SK-N-DZ (cell line): ENCODE measurements at places on chromosomes 13 and 19.

GRCh38 chr13:37490176-37490779 is 108.3 kb downstream of the POSTN start:
- DNase-seq, result peak; percentile 0

DNA sequence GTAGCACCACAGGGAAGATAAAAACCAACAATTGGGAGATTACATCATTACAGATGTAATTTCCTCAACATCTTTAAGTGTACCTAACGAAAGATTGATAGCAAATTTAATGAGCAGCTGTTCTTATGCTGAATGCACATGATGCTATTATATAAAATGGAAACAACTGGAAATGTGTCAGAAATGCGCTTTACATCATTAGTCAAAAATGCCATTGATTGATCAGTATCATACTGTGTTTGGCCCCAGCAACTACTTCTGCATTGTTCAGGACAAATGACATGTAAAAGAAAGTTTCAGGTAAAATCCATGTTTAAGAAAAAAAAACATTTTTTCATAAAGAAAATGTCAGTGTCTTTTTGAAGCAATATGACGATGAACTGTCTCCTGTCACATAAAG is 625.5 kb upstream of the MIR17HG start:
- DNase-seq, result peak; percentile 10

DNA sequence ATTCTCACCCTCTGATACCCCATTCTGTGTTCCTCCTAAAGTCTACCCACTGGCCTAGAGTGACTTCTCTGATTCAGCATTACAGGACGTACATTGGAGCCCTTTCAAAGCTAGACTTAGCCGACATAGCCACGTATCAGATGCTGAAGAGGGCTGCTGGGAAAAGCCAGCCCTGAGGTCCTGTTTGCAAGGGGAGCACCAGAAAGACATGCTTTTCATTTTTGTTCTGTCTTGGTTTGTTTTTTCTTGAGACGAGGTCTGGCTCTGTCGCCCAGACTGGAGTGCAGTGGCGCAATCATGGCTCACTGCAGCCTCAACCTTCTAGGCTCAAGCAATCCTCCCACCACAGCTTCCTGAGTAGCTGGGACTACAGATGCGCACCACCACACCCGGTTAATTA is 6.3 kb upstream of the ZSWIM4 start:
- DNase-seq, result no peak

DNA sequence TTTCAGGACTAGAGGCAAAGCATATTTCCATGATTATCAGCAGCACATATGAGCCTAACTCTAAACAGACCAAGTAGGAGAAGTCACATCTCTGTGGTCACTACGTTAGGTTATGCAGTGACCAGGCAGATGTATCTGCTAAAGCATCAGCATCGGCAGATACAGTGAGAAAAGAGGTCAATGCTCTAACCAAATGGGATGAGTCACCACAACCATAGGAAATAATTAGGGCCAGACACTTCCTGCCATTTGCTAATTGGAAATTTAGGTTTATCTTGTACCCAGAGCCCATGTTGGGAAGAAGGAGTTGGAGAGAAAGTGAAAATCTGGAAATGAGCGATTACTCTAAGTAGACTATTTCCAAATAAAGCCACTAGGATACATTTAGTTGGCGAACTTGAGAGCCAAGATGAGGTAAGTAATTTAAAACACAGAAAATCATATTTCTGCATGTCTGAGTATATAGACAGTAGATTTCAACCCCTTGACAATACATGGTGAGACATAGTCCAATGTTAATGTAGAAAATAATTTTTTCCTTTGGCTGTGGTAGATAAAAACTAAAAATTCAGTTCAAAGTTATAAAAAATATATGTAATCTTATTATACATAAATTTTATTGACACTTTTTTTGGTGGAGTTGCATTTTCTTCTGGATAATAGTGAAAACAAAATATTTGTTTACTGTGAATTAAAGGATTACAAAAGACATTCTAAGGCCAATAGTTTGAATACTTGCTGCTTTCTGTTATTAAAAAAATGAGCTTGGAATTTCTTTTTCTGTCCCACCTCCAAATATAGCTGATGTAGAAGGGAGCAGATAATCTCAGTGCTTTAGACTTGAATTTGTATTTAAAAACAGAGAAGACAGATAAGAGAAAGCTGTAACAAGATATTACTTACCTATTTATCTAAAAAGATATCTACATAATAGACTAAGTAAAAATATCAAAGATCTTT is 104.4 kb upstream of the CSNK1A1L start:
- DNase-seq, result no peak

DNA sequence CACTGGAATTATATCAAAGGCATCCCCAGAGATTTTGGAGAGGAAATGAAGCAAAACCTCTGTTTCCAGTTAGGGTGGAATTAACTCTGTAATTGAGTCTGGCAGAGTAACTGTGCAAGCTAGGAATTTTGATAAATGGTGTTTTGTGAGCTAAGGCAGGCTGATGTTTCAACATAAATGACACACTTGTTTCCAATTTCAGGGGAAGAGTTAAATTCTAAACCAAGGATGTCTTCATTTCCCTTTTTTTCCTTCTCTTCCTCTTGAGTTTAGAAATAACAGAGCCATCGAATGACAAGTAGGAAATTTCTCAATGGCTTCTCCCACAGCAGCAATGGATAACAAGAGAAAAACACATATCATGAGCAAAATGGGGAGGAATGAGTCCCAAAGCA is 131.2 kb downstream of the IRS2 start:
- DNase-seq, result peak; percentile 39

- peak; percentile 39 for DNase-seq
Observed at GRCh38 chr13:23462815-23463559, 29.5 kb upstream of the SACS start.

GRCh38 chr13:23679220-23679619 is 109.0 kb downstream of the TNFRSF19 start:
- DNase-seq, result no peak

DNA sequence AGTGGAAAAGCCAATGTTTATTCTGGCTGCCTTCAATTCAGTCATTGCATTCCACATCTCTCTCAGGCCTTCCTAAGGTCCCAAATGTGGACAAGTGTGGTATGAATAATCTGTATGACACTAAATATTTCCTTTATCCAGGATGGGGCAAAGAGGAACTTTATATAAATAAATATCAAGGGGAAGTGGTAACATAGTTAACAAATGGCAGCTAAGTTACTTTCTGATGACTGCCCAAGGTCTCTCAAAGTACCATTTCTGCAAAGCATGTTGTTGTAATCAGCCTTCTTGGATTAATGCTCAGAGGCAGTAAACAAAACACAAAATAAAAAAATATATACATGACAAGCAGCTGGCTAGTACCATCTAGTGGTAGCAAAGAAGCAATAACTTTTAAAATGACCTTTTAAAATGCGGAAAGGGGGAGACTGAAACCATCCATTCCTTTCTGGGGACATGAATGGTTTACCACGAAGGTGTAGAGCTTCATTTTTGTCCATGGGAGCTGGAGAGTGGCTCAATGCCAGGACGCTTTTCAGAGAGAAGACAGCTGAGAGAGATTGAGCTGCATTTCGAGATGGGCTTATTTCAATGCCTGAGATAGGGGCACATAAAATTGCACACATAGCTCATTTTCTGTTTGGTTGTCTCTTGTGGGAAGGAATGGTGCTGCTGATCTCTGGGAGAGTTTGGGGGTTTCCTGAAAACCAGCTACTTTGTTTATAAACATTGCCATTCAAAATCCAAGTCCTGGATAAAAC is 259.2 kb downstream of the RFC3 start:
- DNase-seq, result peak; percentile 18

- peak; percentile 87 for DNase-seq
Observed at GRCh38 chr19:3557461-3558248, at the start of gene MFSD12. Gene MFSD12 (minus strand): TSS chr19:3557586. CDS start chr19:3557403, 183 bp downstream.

DNA sequence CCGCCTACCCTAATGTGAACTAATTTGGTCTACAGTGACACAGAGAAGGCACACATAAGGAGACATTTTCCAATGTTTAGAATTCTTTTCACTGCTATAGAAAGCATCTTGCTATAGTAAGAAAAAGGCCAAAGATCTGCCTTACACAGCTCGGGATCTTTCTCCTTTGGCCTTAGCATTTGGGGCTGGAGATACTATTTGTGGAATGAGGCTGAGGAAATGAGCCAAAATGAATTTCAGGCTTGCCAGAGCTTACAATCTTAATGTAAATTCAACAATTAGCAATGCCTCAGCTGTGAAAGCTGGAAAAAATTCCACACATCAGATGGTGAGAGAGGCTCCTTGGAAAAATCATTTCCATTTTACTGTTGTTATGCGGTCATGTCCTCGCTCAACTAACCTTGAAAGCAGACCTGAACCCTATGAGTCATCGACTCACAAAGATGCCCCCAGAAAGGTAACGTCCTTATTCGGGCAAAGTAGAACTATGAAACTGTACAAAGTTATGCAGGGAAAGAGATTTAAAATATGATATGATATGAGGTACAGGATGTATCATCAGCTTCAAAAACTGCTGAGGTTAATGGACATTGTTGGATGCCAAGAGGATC is 324.5 kb upstream of the NBEA start:
- no peak for DNase-seq

DNA sequence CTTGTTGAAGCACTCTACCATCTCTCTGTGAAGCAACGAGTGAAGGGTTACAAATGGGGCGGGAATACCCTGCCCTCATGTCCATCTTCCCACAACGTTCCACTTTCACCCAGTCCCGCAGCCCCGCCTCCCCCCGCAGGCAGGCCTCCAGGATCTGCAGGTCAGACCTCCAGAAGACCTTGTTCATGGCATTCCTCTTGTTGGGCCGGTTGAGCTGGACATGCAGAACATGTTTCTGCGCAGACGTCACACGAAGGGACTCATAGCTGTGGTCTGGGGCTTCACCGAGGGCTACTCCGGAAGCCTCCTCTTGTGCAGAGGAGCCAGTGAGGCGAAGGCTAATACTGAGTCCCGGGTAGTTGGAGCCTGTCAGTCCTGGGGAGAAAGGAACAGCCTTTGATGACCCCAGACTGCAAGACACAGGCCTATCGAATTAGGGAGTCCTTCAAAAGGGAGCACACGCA is 420 bp downstream of the ECH1 start:
- DNase-seq, result peak; percentile 55

DNA sequence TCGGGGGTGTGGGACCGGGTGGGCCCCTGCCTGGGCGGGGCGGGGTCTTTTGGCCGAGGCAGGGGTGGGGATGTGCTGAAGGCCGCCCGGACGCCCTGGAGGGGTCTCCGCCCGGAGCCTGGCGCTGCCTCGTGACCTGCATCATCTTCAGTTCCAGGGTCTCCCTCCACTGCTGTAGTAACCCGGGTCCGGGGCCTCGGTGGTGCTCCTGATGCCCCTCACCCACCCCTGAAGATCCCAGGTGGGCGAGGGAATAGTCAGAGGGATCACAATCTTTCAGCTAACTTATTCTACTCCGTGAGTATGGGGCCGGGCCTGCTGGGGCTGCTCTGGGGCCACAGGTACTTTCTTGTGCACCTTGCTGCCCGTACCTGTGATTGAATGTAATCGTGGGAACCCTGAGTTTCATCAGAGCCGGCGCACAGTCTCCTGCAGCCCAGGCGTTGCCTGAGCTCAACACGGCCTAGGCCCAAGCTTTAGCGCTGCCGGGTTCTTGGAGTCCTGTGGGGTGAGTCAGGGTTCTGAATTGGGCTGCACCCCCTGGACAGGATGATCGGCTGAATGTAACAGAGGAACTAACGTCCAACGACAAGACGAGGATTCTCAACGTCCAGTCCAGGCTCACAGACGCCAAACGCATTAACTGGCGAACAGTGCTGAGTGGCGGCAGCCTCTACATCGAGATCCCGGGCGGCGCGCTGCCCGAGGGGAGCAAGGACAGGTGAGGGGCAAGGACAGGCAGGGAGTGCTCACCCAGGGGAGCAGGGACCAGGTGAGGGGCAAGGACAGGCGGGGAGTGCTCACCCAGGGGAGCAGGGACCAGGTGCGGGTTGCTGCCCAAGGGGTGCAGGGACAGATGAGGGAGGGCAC is 10.5 kb downstream of the PEAK3 start:
- DNase-seq, result no peak

DNA sequence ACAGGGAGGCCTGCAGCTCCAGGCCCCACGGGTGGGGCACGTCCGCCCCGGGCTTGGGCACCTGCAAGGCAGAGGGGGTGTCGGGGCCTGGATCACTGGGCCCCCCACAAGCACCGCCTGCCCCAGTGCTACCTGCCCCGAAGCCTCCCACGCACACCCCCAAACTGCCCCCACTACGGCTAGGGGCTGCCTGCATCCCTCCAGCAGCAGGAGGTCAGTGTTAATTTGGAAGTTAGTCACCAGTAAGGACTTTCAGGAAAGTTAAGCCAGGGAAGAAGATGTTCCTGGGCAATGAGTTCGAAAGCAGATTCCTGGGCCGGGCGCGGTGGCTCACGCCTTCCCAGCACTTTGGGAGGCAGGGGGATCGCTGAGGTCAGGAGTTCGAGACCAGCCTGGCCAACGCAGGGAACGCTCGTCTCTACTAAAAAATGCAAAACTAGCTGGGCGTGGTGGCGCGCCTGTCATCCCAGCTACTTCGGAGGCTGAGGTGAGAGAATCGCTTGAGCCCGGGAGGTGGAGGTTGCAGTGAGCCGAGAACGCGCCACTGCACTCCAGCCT is 5.5 kb downstream of the PEAK3 start:
- DNase-seq, result no peak

DNA sequence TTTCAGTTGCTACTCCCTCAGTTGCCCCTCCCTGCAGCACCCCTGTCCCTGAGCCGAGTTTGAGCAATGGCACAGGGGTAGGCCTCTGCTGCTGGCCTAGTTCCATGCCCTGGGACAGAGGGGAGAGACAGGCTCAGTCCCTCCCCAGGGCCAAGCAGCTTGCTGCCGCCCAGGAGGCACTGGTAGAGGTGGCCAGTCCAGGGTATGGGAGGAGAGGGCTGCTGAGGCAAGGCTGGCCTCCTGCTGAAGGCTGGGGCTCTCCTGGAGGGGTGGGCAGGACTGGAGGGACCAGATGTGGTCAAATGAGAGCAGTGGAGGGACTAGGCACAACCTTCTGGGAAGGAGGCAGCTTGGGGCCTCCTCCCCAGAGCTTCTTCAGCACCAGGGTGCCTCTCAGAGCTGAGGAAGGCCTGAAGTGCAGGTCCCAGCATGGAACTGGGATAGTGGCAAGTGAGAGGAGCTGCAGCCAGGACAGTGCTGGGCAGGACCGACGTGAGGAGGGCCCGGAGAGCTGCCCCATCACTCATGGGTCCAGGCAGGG is 29.8 kb upstream of the VSTM2B start:
- DNase-seq, result no peak

- peak; percentile 16 for DNase-seq
Observed at GRCh38 chr13:65854431-65854830, 1375.7 kb downstream of the PCDH9 start.
